Bone marrow (tissue), 2 donors: ENCODE measurements at places on chromosomes 7 and 10.

- DNase-seq = no peak
Measured at GRCh38 chr10:15141136-15142054, 27.1 kb downstream of the NMT2 start.

DNA sequence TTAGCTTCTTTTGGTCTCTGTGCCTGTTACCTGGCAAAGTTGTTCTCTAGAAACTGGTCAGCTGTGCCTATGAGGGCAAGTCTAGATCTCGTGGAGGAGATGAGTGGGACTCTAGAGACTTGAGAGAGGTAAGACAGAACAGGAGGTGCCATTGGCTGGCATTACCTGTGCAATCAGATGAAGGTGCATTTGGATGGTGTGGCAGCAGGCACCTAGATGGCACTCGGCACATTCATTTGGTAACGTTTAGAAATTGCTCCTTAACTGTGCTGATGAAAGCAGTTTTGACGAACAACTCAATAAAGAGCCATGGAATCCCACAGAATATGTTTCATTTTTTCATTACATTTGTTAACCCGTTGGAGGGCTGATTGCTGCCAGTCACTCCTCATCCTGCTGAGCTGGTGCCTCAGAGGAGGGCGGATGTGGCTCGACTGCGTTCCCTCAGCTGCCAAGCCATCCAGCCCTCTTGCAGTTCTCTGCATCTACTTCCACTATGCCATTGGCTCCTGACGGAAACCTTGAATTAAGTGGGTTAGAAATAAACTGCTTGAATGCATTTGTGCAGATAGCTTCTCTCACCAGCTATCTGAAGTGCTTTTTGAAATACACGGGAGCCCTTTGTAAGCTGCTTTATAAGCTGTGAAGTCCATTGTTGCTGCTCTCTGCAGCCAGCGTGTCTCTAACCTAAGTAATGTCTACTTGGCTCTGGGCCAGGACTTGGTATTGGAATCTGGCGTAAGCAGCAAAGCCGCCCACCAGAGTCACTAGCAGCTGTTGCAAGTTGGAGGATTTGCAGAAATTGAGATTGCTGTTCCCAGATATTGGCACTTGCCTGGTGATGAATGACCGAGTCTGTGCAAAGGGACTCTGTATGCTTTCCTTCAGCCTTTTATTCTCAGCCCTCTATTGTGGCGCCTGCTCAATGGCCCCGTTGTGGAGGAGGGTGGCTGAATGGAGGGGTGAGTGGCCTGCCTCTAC lies 87.4 kb downstream of the LRRC4 start:
- DNase-seq = no peak

GRCh38 chr10:124589491-124590041 lies 127.9 kb downstream of the LHPP start:
- no peak for DNase-seq

GRCh38 chr7:94054130-94054529 lies 50.0 kb upstream of the BET1 start:
- DNase-seq = no peak

GRCh38 chr10:6473430-6473829 lies 106.6 kb downstream of the PRKCQ start:
- DNase-seq = peak; percentile 87

GRCh38 chr7:134480730-134481129 lies 21.8 kb upstream of the AKR1B1 start:
- no peak for DNase-seq

DNA sequence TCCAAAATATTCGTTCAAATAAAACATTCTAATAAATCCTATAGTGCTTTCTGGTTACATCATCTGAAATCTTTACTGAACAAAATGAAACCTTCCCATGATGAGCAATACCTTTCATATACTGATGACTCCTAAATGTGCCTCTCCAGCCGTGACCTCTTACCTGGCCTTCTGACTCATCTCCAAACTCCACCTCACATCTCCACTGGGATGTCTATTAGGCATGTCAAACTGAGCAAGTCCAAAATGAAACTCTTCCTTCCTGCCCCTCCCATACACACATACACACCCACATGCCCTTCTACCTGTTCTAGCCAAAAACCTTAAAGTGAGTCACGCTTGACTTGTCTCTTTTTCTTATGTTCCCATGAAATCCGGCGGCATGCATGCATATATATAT lies 22.9 kb downstream of the GSAP start:
- no peak for DNase-seq

GRCh38 chr10:117896517-117896916 lies 150.2 kb downstream of the RAB11FIP2 start:
- DNase-seq = no peak

DNA sequence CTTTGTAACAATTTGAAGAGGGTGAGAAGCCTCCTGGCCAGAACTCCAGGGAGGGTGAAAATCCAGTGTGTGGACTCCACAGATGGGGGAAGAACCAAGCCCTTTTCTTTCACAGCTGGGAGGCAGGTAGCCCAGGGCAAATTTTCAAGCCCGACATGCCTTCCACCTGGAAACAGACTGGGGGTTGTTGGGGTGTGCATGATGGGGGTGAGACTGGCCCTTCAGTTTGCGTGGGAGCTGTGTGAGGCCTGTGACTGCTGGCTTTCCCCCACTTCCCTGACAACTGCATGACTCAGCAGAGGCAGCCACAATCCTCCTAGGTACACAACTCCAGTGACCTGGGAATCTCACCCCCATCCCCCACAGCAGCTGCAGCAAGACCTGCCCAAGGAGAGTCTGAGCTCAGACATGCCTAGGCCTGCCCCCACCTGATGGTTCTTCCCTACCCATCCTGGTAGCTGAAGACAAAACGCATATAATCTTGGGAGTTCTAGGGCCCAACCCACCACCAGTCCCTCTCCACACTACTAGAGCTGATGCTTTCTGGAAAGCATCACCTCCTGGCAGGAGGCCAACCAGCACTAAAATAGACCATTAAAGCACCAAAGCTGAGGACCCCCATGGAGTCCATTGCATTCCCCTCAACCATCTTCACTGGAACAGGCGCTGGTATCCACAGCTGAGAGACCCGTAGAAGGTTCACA lies 445.4 kb downstream of the TFEC start:
- DNase-seq = no peak

DNA sequence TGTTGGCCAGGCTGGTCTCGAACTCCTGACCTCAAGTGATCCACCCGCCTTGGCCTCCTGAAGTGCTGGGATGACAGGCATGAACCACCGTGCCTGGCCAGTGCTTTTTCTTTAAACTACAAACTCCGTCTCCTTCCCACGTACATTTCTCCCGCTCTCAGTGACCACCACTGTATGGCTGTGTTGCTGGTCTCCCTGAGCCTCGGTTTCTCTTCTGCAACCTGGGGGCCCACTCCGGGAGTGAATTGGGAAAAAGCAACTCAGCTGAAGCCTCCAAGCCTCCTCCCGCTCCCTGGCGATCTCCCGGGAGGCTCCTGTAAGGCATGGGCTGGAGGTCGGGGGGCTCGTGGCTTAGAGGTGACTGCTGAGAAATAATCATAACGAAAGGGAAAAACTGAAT lies 136.3 kb downstream of the ELFN1 start:
- DNase-seq = no peak

DNA sequence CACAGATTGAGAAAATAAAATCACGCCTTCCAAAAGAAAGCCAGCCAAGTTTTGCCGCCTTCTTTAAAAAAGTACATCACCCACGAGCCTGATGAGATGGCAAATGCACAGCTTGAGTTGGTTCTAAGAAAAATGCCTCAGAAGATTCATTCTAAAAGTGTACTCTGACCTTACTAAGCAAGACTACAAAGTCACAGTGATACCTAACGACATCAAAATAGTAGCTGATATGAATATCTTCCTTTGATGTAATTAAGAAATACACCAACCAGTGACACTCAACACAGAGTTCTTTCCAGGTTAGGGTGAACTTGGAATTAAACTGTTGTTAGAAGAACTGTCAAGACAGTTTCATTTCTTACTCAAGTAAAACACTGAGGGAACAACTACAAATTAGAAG lies 78.0 kb upstream of the AMPH start:
- DNase-seq = no peak

- DNase-seq = no peak
Measured at GRCh38 chr10:117342641-117343040, 32.6 kb downstream of the PDZD8 start.

DNA sequence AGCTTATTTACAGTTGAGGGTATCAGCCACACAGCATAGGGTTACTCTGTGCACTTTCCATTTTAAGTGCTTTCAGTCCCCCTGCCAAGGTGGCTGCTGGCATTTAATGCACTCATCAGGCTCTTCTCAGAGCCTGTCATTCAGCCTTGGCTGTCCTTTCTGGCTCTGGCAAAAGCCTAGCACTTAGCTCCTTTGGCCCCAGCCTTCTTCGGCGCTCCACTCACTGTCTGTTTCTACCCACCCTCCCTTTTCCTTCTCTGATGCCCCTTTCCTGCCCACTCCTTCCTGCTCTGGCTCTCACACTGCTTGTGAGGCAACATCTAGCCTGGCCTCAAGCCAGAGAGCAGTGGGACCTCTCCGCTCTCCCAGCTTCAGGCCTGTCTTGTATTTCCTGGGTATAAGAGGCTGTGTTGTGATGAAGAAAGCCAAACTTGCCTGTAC lies 60.2 kb downstream of the WIPF3 start:
- DNase-seq = peak; percentile 92

DNA sequence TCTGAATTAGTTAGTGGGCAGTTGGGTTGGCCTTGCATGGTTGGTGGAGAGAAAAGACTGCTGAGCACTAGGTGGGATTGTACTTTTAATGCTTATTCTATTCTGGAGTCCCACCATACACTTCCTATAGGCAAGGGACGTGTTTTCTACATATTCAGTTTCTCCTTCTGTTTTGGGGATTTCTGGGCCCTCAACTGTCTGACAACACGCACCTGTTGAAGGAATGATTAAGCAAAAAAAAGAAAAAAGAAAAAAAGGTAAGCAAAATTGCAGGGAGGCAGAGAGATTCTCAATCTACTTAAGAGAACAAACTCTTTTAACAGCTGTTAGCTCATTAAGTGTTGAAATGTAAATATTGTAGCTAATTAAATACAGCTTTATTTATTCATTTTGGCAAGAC lies 541.3 kb downstream of the CALN1 start:
- DNase-seq = no peak

DNA sequence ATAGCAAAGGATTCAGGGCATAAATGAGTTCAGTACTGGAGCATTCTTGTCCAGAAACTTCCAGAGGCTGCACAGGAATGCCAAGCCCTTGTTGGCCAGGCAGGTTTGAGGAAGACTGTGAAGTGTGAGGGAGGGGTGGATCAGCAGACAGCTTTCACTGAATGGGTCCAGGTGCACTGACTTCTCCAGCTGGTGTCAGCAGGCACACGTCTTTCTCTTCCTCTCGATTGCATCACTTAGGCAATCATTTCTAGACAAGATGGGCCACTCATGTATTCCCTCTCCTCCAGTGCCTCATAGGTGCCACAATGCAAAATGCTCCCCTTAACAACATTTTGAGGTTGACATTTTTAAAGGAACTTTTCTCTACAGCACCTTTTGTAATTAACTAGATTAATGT lies 15.6 kb upstream of the PLEKHS1 start:
- no peak for DNase-seq

GRCh38 chr10:123119081-123119480 lies 16.7 kb upstream of the HMX3 start:
- no peak for DNase-seq

DNA sequence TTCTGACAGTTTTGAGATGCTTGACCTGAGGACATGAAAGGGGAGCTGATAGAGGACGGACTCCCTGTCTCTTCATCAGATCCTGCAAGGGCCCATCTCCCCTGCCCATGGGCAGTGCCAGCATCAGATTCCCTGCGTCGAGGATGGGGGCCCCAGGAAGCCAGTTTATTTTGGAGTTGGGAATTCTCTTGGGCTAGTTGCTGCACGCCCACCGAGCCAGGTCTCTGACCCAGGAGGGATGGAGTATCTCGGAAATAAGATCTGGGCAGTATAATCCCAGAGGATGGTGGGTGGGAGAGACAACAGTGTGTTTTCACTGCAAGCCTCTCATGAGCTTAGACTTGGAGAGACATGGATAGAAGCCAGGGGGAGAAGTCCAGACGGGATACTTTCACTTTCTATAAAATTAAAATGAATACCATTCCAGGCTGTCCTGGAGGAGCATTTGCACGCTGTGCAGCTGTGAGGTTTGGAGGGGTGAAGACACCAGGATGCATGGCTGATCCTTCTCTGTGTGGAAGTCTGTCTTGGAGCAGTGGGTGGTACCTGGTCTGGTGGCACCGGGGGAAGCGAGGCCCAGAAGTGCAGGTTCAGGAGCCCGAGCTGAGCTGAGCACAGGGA lies 25.8 kb downstream of the DOCK1 start:
- DNase-seq = no peak

DNA sequence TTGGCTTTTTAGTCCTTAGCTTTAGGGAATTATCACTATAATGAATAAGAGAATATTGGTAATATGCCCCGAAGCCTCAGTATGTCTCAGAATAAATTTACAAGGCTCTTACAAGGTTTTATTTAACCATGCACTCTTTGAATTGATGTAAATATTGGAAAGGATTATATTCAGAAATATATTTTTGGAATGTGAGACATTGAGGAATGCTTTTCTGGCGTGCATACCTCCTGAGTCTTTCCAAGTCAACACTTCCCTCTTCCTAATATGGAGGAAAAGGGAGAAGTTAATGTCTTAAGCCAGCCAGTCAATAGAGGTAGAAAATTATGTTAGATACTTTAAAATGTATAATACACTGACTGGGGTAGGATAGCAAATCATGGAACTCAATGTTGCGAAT lies 1.2 kb upstream of the OR2F1 start:
- no peak for DNase-seq
